ENCODE measurements at places on chromosomes 2 and 18. TPM values are rescaled to one million over a fixed set of nuclear protein-coding genes. Genes with fewer than 3 reads are reported as not detected.

The TMEM178A gene
- total RNA-seq, result 2.9 TPM

The SEPTIN10 gene
- total RNA-seq, result 91.7 TPM

The ANKRD62 gene
- not detected for total RNA-seq

The SNORC gene
- total RNA-seq, result 7.3 TPM

The CELF4 gene
- total RNA-seq, result not detected

The ACVR1 gene
- total RNA-seq, result 31.7 TPM

The RIT2 gene
- not detected for total RNA-seq

The FBXO41 gene
- total RNA-seq, result 6.6 TPM

The GKN2 gene
- total RNA-seq, result not detected

The RIF1 gene
- 48.3 TPM for total RNA-seq

The UGP2 gene
- 113 TPM for total RNA-seq

The MTHFD2 gene
- 92.5 TPM for total RNA-seq

The MEIS1 gene
- total RNA-seq, result 105 TPM

The MBP gene
- 78.7 TPM for total RNA-seq

The CCL20 gene
- total RNA-seq, result 2.3 TPM

The NEU4 gene
- total RNA-seq, result 0.49 TPM

The COBLL1 gene
- 207 TPM for total RNA-seq

The TCF23 gene
- total RNA-seq, result 0.42 TPM

The CTIF gene
- total RNA-seq, result 62.3 TPM

The EFR3B gene
- total RNA-seq, result 1.0 TPM

The APCDD1 gene
- total RNA-seq, result 98.4 TPM

The LRPPRC gene
- 119 TPM for total RNA-seq

The SYT4 gene
- total RNA-seq, result not detected

The HOXD4 gene
- 22.4 TPM for total RNA-seq

The NT5DC4 gene
- total RNA-seq, result not detected

The GPR45 gene
- total RNA-seq, result not detected

The WDR33 gene
- total RNA-seq, result 60.1 TPM

The POTEI gene
- not detected for total RNA-seq

The SLC14A1 gene
- total RNA-seq, result 136 TPM

The DSC2 gene
- total RNA-seq, result 5.1 TPM

The CDK5R2 gene
- not detected for total RNA-seq

The SETBP1 gene
- total RNA-seq, result 51.0 TPM

The XRCC5 gene
- 282 TPM for total RNA-seq

The IFIH1 gene
- total RNA-seq, result 15.2 TPM

The FEV gene
- not detected for total RNA-seq

The SKA1 gene
- total RNA-seq, result 0.39 TPM

The ZEB2 gene
- 92.4 TPM for total RNA-seq

The SKOR2 gene
- total RNA-seq, result not detected

The TMEFF2 gene
- 4.8 TPM for total RNA-seq

The TUBB6 gene
- total RNA-seq, result 101 TPM

The KYNU gene
- 18.7 TPM for total RNA-seq

The TMEM182 gene
- 12.8 TPM for total RNA-seq

The BOLL gene
- not detected for total RNA-seq

The DSC1 gene
- not detected for total RNA-seq

The PCARE gene
- total RNA-seq, result not detected

The CPS1 gene
- 3.9 TPM for total RNA-seq

The CD302 gene
- total RNA-seq, result 25.2 TPM

The KCMF1 gene
- total RNA-seq, result 55.2 TPM

The VWC2L gene
- not detected for total RNA-seq

The RFX8 gene
- total RNA-seq, result not detected

The DRC1 gene
- not detected for total RNA-seq

The TFCP2L1 gene
- total RNA-seq, result 15.7 TPM

The MAT2A gene
- total RNA-seq, result 450 TPM

The CACNB4 gene
- total RNA-seq, result 3.3 TPM

The CIB4 gene
- total RNA-seq, result not detected

The ZNF236 gene
- 30.0 TPM for total RNA-seq

The GALNT5 gene
- total RNA-seq, result 0.29 TPM

The RAX gene
- total RNA-seq, result not detected

Data from ureter (tissue), 1 donor.